ENCODE measurements at places on chromosomes 3 and 15. TPM values are rescaled to one million over a fixed set of nuclear protein-coding genes. Genes with fewer than 3 reads are reported as not detected.

The SLC51A gene
- 0.91 TPM for total RNA-seq

The PRSS50 gene
- 4.2 TPM for total RNA-seq

DNA sequence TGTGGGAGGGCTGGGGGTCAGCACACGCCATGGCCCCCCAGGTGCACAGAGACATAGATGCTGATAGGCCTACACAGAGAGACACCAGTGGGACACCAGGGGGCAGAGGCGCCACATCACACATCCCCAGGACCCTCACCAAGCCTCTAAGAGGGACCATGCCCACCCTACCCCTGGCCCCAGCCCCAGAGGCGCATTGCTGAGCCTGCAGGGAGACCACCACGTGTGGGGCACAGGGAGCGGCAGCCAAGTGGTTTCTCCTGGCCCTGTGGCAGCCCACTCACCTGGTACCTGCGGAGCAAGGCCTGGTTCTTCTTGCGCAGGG, 1.2 kb downstream of the CCDC9B start:
- peaks cover 23% of the 10 kb centered on the region for H3K36me3 ChIP-seq
- H3K4me3 ChIP-seq: no peak overlapping the region
- H3K27me3 ChIP-seq: no peaks in the 10 kb centered on the region
- DNase-seq: peak; percentile 47
- H3K27ac ChIP-seq: peak overlapping the region; percentile 93

GRCh38 chr3:120171134-120171873, 77.1 kb upstream of the GSK3B start:
- no peak for DNase-seq
- no peaks in the 10 kb centered on the region for H3K36me3 ChIP-seq
- H3K27me3 ChIP-seq: no peaks in the 10 kb centered on the region
- no peak overlapping the region for H3K4me3 ChIP-seq
- no peak overlapping the region for H3K27ac ChIP-seq

GRCh38 chr15:92521624-92522008, 127.9 kb downstream of the ST8SIA2 start:
- no peaks in the 10 kb centered on the region for H3K36me3 ChIP-seq
- peaks cover 6% of the 10 kb centered on the region for H3K4me1 ChIP-seq
- DNase-seq: peak; percentile 74
- H3K27ac ChIP-seq: no peak overlapping the region
- H3K27me3 ChIP-seq: no peaks in the 10 kb centered on the region

- H3K4me1 ChIP-seq: peaks cover 16% of the 10 kb centered on the region
- peaks cover 22% of the 10 kb centered on the region for H3K36me3 ChIP-seq
- no peaks in the 10 kb centered on the region for H3K27me3 ChIP-seq
- no peak for DNase-seq
- H3K27ac ChIP-seq: no peak overlapping the region
- no peak overlapping the region for H3K4me3 ChIP-seq
These were observed 36.1 kb upstream of the CSPG5 start for GRCh38 chr3:47614788-47615187.

Data from upper lobe of left lung (tissue), 6 donors.